G401 (cell line): ENCODE measurements at places on chromosomes 5 and 9. TPM values are rescaled to one million over a fixed set of nuclear protein-coding genes. Genes with fewer than 3 reads are reported as not detected.

GRCh38 chr5:83654427-83654994, 66.1 kb downstream of the HAPLN1 start:
- no peak for DNase-seq

- no peak for DNase-seq
Measured at GRCh38 chr5:423626-424261, 19.2 kb upstream of the EXOC3 start.

DNA sequence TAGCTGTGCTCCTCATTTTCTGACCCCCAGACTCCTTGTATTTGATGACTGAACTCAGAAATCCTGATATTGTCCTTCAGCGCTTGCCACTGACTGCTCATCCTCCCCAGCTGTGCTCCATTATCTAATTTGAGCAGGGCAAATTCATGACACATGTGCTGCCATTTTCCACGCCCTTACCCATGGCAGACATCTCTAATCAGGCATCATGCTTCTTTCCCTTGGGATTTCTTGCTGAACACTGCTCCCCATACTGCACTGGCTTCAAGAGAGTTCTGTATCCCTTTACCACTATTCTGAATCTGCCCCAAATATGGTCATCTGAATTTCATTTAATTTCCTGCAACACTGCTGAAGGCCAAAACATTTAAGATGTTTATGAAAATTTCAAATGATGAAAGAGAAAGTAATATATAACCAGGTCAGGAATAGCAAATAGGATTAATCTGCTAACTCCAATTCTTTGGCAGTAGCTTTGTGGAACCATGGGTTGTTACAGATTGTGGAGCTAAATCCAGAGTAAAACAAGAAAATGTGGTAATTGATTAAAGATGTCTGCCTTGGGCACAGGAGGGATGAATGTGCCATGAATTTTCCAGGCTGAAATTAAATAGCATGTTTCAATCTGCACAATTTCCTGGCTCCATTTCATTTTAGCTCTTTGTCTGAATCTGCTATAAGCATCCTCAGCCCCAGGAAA, 93.6 kb downstream of the CYFIP2 start:
- no peak for DNase-seq

DOCK8 gene
- not detected in 2 replicates for total RNA-seq

PDE6A gene
- total RNA-seq, result not detected in 2 replicates

SPINK6 gene
- not detected in 2 replicates for total RNA-seq

CHSY3 gene
- total RNA-seq, result 0.06 TPM in 1 of 2 replicates, not detected in the other

AFAP1L1 gene
- 0.12 and 0.14 TPM in 2 replicates for total RNA-seq
